Fibroblast of upper back skin (primary cell): ENCODE measurements at places on chromosomes 12 and 14.

- DNase-seq, result no peak
These were observed 455.6 kb downstream of the CCDC91 start for GRCh38 chr12:28645891-28646290.

DNA sequence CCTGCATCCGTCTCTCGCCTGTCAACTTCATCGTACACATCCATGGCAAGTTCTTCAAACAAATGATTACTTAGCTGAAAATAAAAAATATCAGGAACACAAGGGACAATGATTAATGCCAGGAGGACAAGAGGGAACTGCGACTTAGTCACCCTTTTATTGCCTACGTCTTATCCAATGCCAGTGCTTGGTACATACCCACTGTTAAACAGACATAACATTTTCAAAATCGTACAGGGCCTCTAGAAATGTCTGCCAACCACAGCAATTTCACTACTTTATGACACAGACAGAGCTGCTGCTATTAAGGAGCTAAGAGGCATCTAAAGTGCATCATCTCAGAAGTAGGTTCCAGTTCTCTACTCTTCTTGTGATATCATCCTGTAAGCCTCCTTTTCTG lies 34.6 kb downstream of the GIT2 start:
- DNase-seq, result no peak

DNA sequence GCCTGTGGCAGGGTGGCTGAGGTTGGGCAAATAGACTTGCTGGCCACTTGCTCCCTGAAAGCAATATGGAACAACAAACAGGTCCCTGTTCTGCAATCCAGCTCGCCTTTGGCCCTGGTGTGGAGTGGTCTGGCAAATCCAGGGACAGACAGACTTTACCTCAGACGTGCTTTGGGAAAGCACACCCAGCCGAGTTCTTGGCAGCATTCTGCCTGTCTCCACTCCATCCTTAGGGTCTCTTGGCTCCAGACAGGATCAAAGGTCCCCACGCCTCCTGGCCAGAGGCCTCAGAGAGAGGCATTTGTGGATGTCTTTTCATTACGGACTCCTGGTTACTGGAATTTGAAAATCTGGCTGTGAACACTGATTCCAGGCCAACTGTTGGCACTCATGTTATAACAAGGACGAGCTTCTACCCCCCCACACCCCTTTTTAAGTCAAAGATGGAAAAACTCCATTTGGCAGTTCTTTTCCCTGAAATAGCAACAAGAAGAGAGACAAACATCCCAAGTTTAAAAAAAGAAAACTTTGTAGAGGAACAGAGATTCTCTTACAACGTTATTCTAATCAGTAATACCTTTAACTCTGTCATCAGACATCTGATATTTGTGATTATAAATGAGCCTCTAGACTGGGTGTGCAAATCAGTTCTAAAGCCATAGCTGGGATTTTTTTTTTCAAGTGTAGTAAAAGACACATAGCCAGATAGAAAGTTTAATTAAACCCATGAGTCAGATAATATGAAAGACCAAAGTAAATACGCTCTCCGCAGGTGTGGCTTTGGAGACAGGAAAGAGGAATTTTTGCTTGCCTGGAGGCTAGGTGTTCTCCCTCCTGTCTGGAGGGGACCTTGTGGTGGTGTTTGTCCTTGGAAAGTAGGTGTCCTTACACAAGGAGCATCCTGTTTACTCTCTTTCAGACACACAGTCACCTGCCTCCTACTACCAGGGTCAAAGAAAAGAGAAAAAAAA lies 60.7 kb downstream of the GALNT8 start:
- DNase-seq, result no peak

GRCh38 chr12:113997365-113997764 lies 31.2 kb upstream of the RBM19 start:
- DNase-seq, result no peak

GRCh38 chr14:72554994-72555608 lies 338.8 kb downstream of the DPF3 start:
- no peak for DNase-seq

DNA sequence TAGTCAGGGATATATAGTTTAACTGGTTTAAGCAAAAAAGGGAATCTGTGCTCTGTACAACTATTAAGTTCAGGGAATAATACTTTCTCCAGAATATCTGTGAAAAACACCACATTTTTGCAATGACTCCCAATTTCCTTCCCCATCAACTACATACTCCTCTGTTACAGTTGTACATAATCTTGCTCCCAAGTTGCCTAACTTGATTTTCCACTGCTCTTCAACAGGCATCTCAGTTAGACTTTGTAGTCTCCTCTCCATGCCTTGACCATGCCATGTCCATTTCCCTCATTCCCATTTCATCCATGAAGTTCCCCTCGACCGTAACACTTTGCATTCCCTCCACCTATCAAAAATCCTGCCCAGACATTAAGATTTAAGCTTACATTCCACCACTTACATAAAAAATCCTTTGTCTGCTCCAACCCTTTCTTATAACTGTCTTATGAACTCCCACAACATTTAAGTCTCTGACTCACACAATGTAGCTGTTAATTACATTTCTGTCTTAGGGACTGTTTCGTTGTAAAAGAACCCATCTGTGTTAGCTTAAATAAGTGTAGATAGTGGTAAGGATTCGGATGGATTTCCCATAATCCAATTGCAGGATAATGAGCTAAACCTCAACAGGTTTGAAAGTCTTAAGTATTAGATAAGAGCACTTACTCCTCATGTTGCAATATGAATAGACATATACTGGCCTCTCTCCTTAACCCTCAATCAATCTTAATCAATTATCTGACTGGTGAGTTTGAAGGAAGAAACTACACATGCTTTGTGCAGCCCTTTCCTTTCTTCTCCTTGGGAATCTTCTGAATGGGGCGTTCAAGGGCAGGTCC lies 156.5 kb downstream of the PAWR start:
- peak; percentile 33 for DNase-seq

DNA sequence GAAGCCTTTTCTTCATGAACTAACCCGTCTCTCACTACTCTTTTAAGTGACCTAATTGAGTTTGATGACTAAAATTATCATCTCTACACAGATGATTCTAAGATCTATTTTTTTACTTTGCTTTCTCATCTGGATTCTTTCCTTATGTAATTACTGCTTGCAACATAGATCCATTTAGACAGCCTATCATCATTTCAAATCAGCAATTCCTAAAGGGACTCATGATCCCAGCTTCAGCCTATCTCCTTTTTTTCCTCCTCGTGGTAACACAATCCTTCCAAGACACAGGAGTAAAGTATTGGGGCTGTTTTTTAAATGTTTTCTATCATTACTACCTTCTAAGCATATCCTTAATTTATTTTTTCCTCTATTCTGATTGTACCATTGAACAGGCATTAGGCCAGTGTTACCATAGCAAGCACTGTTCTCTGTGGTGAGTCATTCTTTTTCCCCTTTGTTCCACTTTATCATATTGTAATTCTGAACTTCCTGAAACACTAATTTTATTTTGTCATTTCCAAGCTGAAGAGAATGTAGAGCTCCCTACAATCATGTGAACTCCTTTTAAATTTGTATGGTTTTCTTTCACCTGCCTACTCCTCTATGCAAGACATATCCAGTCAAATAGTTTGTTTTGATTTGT lies 190.4 kb upstream of the FAR2 start:
- peak; percentile 20 for DNase-seq

GRCh38 chr12:62252576-62252975 lies 7.6 kb upstream of the USP15 start:
- no peak for DNase-seq

DNA sequence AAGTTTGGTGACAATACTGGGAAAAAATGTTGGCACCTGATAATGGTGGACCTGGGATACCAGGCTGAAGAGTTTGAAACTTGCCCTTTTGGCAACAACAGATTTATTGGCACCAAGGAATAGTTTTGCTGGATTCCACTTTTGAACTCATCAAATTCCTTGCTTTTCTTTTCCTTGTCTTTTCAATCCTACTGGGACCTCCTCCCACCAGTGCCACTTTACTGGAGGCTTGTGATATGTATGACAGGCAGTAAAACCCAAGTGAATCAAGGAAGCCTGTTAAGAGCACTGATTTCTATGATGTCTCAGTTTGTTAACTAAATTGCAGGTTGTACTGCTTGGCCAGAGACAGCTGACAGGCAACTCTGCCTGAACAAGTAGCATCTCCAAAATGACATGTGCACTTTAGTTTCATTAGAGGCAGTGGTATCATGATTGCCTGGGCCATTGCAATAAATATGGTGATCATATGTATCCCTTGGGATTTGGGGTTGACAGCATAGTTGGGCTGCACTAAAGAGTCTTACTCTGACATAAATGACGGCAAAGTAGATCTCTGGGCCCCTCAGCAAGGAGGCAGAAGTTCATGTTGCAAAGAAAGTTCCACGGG lies 565.4 kb downstream of the DIO2 start:
- DNase-seq, result no peak

DNA sequence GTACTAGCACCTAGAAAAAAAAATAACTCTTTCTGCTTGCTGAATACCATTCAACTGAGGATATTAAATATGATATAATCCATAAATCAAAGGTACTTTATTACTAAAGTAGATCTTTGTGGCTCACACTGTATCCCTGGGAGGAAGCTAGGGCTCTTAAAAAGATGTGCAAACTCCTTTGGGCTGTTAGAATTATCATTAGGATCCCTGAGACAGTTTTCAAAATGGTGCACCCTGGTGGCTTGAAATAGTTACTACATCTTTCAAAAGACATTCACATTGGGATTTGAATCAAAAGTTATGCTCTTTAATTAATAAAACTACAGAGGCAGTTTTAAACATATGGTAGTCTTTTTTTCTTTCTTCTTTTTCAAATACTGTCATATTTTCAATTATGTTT lies 228.5 kb upstream of the G2E3 start:
- DNase-seq, result peak; percentile 1

GRCh38 chr14:96489327-96489726 lies 12.9 kb upstream of the PAPOLA start:
- DNase-seq, result no peak

- no peak for DNase-seq
These were observed 25.7 kb upstream of the CRY1 start for GRCh38 chr12:107119091-107119490.

GRCh38 chr14:100777366-100777817 lies 48.5 kb upstream of the MEG3 start:
- DNase-seq, result no peak

- DNase-seq, result no peak
These were observed 2.4 kb downstream of the GZMH start for GRCh38 chr14:24607081-24607480.

- DNase-seq, result no peak
These were observed 405.6 kb downstream of the GXYLT1 start for GRCh38 chr12:41739066-41739465.

DNA sequence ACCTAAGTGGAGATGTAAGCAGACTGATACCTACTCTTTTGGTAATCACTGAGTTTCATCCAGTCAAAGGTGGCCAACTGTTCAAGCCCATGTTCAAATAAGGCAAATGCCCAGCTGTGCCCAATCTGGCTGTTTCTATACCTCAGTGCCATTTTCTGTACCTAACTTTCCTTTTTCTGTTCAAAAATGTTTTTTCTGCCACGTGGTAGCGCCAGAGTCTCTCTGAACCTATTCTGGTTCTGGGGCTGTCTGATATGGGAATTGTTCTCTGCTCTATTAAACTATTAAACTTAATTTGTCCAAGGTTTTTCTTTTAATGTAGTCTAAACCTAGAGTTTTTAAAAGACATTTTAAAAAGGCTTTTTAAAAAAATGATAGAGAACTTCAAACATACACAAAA lies 391.2 kb downstream of the NOVA1 start:
- no peak for DNase-seq

DNA sequence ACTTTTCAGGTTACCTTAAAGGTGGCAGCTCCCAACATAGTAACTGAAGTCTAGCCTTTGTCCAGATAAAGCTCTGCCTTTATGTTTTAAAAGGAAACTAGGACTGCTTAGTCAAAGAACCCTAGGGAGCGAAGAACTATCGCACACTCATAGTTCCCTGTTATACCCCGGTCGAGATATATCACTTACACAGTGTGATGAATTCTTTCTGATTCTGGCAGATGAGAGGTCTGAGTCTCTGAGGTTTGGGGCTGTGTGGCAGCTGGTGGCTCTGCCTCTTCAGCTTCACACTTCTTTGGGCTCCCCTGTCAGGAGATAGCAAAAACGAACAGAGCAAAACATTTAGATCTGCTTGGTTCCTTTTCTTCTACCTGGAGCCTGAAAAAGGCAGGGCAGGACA lies 17.0 kb downstream of the ACIN1 start:
- peak; percentile 7 for DNase-seq

DNA sequence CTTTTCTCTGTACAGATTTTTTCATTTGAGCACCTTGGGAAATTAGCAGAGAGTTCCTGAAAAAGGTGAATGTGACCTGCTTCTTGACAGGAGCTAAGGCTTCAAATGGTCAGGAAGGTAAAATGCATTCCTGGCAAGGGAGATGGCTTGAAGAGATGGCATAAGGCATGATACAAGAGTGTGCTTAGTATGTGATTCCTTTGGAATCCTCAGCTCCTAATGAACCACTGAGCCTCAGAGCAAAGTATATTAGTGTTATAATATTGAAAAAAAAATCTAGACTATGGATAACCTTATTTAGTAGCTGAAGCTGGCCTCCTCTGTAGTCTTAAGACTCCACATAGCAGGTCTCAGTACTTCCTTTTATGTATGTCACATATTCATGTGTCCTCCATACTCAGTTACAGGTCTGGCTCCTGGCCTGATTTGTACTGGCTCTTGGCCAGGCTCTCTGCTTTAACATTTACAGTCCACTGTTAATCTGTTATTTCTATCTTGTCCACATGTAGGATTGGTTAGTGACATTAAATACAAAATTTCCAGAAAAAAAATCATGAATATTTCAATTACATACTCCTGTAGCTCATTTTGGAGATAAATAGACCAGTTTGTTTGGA lies 17.9 kb downstream of the TOGARAM1 start:
- no peak for DNase-seq

- no peak for DNase-seq
These were observed 235.9 kb downstream of the CHST11 start for GRCh38 chr12:104692557-104693218.

DNA sequence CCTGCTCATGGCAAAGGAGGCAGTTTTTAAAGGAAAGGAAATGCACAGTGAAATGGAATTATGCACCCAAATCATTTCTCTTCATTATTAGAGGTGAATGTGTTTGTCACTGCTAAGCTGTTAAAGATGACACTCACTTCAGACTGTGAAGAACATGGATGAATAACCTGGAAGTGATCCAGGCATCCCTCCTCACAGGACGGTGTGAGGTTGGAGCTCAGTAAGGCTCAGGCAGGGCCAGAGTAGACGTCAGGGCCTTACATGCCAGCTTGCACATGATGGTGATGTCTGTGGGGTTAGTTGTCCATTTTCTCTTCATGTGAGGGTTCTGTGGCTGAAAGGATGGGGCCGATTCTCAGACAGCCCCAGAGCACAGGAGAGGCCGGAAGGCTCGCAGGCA lies 273.1 kb downstream of the PCNX1 start:
- DNase-seq, result no peak

DNA sequence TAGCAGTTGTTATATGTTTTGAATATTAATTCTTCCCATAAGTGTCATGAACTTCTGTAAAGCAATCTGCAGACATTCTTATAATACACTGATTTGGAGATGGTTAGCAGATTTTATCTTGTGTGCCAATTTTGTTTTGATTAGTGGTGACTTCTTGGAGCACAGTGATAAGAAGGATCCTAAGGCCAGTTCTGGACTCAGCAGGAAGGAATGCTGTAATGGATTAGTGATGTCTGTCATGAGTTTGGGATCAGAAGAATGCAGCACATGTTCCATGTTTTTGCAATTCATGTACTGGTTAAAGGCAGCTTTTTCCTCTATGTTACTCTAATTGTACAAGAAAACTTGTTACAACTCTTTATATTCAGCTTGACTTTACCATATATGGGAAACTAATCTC lies 91.5 kb downstream of the UNC79 start:
- DNase-seq, result peak; percentile 5

- DNase-seq, result no peak
These were observed 33.1 kb downstream of the PHLDA1 start for GRCh38 chr12:75998292-75999063.

- DNase-seq, result peak; percentile 62
These were observed 41.8 kb downstream of the FMNL3 start for GRCh38 chr12:49665384-49665783.
